ENCODE measurements at places on chromosomes 7 and 10.
A peak's percentile ranks its signal among the peaks of the same experiment; 100 is the strongest.

- DNase-seq: no peak
Measured at GRCh38 chr10:103273041-103273441, 3.9 kb upstream of the INA start.

GRCh38 chr10:31833753-31834152 is 94.9 kb downstream of the ARHGAP12 start:
- no peak for DNase-seq

DNA sequence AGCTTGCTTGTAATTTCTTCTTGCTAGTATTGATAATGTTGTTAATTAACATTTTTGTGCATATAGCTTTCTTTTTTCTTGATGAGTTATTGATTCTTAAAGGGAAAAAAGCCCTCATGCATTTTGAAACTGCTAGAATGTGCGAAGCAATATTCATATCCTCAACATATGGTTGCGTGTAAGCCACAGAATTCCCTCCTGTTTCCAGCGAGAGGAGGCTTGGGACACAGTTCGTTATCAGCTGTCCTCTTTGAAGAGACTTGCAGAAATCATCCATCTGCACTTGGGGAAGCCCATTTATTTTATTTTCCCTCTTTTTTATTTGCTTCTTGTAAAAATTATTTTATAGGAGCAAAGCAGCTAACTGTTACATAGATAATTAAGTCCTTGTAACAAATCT is 398.0 kb downstream of the ADRA2A start:
- no peak for DNase-seq

DNA sequence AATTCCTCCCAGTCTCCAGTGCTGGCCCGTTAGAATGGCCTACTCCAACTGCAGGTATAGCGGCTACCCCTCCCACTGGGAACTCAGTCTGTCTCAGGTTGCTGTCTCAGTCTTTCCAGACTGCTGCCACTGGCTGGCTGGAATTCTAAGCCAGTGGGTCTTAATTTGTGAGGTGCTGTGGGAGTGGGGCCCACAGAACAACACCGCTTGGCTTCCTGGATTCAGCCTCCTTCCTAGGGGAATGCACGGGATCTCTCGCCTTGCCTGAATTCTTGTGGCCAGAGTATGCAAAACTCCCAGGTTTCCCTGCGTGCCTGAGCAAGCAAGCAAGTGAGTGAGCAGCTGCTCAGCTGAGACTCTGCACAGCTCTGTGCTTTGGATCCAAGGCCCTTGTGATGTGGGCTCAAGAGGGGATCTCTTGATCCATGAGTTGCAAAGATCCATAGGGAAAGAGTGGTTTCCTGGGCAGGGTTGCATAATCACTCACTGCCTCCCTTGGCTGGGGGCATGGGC is 41.5 kb upstream of the GPR141 start:
- no peak for DNase-seq

GRCh38 chr7:97418312-97418711 is 300.8 kb downstream of the SDHAF3 start:
- DNase-seq: no peak

DNA sequence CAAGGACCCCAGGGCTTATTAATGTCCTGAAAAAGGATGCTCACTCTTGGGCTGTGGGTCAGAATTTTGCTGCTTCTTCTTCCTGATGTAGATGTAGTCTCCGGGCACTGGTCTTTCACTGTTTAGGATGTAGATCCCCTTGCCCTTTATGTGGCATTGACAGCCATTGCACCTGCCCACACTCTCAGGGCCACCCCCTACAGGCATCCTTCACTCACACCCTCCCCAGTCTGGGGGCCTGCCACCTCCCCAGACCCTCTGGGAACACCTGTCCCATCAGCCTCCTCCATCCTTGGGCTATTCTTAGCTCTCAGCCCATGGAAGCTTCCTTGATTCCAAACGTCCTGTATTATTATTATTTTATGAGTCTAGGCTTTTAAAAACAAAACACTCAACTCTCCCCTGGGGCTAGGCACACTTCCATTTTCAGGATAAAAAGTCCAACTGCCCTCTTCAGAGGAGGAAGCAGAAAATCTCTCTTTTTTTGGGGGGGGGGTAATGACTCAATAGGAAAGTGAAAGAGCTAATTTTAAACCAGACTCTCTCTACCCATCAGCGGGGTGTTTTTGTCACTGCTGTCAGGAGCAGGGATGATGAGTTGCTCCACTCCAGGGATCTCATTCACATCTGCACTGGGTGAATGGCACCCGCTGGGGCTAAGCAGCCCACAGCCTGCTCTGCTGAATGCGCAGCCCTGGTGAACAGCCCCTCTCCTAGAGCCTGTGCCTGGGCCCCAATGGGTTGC is 11.5 kb upstream of the KLRG2 start:
- no peak for DNase-seq

DNA sequence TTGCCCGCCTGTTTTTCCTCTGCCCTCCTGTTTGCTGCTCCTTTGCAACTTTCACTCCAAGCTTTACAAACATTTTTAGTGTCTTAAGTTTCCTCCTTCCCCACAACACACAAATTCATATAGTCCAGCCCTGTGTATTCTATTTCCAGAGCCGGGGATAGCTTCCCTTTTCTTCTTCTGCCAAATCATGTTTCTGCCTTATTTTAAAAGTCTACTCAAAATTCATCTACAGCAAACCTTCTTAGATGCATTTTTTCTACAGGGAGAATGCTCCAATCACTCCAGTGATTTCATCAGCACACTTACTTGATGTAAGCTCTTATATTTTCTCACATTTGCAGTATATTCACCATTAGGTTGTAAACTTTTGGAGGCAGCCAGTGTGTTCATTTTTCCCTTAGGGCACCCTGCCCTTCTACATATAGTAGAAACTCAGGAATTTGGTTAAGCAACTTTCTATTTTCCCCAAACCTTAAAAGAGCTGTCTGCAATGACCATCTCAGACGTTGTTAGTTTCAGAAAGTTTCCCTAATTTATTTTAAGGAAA is 12.4 kb upstream of the ACTA2 start:
- DNase-seq: no peak

DNA sequence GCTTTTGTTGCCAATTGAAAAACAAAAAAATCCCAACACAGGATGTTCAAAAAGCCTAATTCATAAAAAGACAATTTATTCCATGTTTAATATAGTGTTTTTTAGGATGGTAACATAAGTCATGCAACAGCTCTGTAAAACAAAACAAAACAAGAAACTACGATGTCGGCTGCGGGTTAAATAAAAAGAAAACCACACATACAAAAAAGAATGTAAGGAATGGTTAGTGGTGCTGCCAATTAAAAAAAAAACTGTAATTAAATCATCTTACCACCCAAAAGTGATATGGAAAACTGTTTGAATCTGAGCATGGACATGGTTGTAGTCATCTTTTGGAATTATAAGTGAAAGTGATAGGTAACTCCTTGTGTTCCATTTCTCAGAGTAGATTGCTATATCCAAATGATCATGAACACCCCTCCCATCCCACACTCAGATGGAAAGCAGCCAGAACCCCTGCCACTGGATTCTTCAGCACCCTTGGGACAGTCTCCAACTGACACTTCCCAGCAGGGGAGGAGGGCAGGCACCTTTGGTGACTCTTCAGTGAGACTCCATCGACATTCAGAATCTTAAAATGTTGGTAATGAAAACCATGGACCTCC is 14.3 kb upstream of the DAGLB start:
- no peak for DNase-seq

DNA sequence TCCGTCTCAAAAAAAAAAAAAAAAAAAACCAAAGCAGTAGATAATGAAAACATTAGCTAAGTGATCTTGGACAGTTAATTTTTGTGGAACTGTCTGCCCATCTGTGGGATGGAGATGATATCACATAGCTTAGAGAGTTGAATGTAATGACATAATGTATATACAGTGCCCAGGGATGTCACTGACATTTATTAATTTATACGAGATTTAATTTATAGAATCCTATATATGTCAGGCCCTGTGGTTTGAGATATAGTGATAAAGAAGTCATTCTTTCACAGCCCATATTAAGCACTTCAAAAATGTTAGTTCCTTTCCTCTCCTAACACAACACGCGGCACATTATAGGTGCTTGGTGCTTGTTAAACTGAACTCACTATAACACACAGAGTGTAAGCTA is 4.0 kb downstream of the ENO4 start:
- no peak for DNase-seq

DNA sequence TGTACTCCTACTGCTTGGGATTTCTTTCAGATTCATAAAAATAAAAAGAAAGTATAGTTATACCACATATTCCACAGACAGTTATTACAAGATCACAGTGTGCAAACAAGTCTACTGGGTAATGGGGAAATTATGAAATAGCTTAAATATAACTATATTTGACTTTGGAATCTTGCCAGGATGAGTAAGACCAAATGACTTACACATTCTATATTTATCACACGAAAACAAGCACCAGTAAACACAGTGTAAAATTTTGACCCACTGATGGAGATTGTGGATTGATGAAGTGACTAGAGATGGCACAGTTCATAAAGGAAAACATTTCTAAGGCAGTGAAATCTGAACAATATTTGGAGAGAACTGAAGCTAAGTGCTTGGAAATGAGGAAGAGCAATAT is 339.7 kb downstream of the THSD7A start:
- no peak for DNase-seq

DNA sequence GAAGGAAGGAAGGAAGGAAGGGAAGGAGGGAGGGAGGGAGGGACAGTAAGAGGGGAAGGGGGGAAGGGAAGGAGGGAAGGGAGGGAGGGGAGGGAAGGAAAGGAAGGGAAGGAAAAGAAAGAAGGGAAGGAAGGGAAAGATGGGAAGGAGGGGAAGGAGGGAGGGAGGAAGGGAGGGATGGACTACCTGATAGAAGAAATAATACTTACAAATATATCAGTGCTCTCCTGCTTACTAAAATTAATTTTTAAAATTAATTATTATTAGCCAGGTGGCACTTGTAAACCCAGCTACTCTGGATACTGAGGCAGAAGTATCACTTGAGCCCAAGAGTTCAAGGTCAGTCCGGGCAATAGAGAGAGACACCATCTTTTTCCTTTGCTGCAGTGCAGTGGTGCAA is 18.5 kb downstream of the ZC3HC1 start:
- no peak for DNase-seq

DNA sequence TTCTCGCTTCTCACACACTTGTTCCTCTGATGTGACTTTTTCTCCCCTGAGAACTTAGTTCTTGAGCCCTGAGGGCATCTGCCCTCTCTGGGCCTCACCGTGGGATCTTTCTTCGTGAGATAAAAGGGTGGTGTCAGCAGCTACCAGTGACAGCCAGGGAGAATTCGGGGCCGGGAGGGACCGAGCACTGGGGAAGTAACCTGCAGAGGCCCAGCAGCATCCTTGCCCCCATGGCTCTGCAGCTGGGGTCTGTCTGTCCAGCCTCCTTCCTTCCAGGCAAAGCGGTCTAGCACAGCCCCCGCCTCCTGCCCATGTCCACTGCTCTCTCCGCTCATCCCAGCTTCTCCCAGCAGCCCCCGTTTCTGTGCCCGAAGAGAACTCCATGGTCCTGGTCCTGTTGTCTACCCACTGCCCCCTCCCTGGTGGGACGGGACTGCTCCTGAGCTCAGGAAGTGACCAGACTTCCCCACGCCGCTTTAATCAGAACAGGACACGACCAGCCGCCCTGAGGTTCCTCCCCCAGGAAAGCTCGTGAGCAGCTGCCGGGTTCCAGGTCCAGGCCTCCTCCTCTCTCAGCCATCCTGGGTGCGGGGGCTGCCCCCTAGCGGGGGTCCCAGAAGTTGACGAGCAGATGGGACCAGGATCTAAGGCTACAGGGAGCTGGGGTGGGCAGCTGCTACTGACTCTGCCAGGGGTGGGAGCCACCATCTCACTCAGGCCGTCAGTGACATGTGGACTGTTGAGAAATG is 187.5 kb downstream of the WDR37 start:
- no peak for DNase-seq

- no peak for DNase-seq
Measured at GRCh38 chr7:54955296-54955695, 63.5 kb upstream of the EGFR start.

GRCh38 chr7:138813945-138814344 is 15.9 kb upstream of the ATP6V0A4 start:
- no peak for DNase-seq

GRCh38 chr7:69598081-69598486 is at the start of gene AUTS2:
Gene AUTS2 (plus strand): TSS chr7:69598475. CDS start chr7:69599654, 1,179 bp downstream.
- DNase-seq: peak; percentile 78

- no peak for DNase-seq
Measured at GRCh38 chr7:95582578-95583293, 13.6 kb downstream of the PDK4 start.

DNA sequence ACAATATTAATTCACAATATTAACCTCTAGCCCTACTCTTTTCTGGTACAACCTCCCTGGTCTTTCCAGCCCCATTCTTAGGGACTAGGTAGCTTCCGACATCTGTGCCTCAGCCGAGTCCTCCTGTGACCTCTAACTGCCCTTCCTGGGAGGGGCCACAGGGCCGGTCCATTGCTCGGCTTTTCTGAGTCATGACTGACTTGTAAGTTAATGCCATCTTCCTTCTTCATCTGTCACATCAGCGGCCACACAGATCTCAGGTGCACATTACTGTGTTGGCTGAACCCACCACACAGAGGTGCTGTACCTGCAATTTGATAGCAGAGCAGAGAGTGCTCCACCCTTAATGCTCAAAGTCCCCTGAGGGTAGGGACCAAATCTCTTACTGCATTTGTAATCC is 4.1 kb upstream of the CPA4 start:
- DNase-seq: no peak

GRCh38 chr7:142809671-142810070 is 38.9 kb downstream of the PRSS2 start:
- DNase-seq: no peak

DNA sequence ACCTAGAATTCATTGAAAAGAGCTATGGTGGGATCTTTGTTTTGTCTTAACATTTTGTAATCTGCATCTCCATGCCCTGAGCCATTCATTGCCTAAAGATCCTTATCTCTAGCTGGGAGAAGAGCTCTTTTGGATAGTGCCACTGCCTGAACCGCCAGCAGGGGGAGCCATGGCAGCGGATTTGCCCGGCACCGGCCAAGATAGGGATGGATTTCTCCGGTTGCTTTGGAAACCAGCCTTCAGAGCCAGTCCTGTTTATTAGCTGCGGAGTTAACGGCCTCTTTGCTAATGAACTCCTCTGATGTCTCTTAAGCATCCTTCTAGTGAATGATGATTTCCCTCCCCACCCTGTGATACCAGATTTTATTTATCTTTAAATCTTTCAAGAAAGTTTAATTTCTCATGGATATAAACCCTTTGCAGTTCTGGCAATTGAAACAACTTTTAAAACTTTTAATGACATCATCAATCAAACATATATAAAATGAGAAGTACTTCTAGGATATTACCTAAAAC is 58.2 kb upstream of the LYZL2 start:
- peak; percentile 63 for DNase-seq

- DNase-seq: no peak
Measured at GRCh38 chr10:110279407-110279986, 25.2 kb downstream of the SMNDC1 start.

GRCh38 chr10:100490531-100490930 is 27.7 kb downstream of the WNT8B start:
- no peak for DNase-seq

Data from activated B cell treated with CpG ODN at 0.5 μM for 24 hours (primary cell).